GM20000 (cell line): ENCODE measurements at places on chromosomes 4 and X.

DNA sequence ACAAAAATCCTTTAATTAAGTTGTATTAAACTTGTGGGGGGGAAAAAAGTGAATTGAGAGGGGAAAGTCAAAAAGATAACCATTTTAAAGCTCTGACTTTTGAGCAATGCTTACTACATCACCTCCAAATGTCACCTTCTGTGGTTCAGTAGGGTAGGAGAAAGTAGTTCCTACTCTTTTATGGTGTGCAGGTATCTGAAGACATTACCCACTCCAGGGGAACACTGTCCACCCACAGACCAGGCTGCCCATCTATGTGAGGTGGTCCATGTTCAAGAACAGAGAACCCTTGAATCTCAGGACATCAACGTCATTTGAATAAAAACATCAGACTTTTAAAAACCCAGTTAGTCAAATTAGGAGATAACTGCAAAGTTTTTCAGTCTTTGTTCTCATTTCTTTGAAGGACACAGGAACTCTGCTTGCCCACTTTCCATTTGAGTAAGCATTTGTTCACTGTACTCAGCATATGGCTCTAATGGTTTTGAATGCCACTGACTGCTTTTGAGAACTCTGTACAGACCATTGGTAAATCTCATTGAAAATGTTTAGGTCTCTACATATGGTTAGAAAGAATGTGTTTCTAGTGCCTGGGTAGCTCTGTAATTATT is 18.4 kb downstream of the NMU start:
- DNase-seq, result peak; percentile 74

DNA sequence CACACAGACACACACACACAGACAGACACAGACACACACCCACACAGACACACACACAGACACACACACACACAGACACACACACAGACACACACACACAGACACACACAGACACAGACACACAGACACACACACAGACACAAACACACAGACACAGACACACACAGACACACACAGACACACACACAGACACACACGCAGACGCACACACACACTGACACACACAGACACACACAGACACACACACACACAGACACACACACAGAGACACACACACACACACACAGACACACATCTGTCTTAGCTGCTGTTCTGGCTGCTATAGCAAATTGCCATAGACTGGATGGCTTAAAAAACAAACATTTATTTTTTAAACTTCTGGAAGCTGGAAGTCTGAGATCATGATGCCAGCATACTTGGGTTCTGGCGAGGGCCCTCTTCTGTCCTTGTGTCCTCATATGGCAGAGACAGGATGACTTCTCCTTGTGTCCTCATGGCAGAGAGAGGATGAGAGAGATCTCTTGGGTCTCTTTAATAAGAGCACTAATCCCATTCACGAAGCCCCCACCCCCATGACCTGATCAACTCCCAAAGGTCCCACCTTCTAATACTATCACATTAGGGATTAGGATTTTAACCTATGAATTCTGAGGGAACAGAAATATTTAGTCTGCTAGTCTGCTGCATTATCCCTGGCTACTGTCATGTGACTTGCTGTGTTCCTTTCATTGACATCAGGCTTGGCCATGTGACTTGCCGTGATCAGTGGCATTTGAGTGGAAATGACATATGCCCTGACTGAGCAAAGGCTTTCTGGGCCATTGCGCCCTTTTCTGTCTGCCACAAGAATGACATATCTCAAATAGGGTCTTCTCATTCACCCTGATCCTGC is 32.7 kb upstream of the RASGEF1B start:
- no peak for DNase-seq

- no peak for DNase-seq
These were observed 492.1 kb downstream of the INPP4B start for GRCh38 chr4:142354041-142354440.

DNA sequence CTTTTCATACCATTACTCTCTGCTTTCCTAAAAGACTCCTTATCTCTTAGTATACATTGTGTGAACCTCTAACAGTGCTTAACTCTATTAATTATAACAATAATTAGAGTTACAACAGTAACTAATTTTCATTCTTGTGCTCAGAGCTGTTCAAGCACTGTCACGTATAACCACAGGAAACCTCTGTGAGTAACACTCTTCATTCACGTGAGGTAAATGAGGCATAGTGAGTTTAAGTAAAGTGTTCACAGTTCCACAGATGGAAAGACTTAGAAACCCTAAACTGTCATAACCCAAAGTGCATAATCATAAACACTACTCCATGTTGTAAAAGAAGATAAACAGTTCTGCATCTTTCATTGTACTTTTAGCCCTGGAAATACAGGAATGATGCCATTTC is 222.4 kb downstream of the CCSER1 start:
- no peak for DNase-seq

DNA sequence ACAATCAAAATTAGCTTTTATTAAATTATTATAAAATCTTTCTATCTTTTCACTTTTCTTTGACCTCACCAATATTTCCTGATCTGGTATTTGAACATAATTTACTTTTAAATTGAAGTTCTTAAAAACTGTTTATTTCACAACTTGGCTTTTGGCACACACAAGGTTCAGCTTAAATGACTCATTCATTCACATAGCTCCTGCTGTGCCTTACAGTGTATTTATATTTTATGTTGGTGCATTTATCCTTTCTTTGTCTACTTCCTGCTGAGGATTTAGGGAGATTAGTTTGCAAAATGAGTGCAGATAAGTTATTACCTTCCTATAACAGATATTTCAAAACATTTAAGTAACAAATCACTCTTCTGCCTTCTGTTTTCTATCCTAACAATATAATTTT is 430.6 kb downstream of the DTHD1 start:
- DNase-seq, result no peak

DNA sequence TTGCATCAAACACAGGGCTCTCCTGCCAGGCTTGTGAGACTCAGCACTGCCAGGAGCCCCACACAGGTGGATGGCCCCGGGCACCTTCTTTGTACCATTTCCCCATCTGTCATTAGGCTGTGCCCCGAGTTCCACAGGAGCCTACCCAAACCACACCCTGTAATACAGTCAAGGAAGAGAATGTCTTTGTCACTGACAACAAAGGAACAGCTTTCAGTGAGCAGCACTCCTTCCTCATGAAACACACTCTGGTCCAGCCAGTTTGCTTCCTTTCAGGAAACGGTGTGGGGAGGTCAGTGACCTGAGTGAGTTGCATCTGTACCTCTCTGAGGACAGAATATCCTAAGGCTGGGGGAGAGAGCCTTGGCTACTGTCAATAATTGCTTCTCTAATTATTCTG is 53.7 kb downstream of the LNX1 start:
- DNase-seq, result no peak

DNA sequence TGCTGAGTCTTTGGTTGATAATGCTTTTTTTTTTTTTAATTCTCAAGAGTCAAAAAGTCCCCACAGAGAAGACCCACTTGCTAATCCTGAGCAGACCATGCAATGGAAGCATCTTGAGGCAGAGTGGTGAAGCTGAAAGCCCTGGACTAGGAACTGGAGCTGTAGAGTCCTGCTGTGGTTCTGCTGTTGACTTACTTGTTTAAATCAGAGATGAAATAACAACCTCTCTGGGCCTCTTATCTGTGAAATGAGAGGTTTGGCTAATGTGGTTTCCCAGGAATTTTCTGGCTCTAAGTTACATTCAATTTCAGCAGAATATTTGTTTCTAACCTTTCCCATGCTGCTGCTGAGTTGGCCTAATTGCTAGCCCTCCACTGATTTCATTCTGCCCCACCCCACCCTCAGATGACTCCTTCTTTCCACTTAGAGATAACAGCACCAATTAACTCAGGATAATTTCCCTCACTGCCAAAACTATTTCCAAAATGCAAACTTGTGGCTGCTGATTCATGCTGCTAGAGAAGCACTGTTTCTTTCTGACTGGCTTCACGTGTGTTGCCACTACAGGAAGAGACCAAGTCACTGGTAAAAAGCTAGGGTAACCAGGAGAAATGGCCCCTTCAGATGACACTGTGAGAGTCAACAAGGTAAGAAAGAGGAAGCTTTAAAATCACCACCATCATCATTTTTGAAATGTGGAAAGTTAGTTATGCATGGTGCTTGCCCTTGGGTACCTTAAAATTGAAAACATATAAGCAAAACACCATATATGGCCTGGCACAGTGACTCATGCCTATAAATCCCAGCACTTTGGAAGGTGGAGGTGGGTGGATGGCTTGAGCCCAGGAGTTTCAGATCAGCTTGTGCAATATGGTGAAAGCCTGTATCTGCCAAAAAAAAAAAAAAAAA is 326.4 kb downstream of the DCHS2 start:
- DNase-seq, result no peak

- no peak for DNase-seq
These were observed 23.9 kb upstream of the MXD4 start for GRCh38 chr4:2285613-2286381.

DNA sequence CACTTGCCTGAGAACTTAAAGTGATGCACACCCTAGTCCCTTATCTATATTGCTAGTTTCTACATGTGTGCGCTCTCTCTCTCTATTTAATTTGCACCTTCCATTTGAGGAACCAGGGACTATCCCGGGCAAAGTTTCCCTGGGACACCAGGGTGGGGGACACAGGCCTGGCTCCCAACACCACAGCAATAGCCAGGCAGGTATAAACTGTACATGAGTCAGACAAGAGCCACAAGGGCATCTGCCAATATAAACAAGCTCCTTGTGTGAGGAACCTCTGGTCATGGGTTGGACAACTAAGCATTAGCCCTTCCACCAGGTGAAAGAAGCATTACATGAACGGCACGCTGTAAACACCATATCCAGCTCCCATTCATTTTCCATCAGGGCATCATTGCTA is 455.5 kb downstream of the STIM2 start:
- DNase-seq, result no peak

GRCh38 chr4:87530868-87531267 is 1.7 kb upstream of the SPARCL1 start:
- DNase-seq, result no peak

- no peak for DNase-seq
These were observed 1323.4 kb downstream of the C4orf33 start for GRCh38 chr4:130419211-130419975.

GRCh38 chrX:71053217-71053621 is 14.9 kb downstream of the SNX12 start:
- DNase-seq, result peak; percentile 66

GRCh38 chr4:123444290-123444731 is 47.7 kb downstream of the SPRY1 start:
- DNase-seq, result peak; percentile 42

DNA sequence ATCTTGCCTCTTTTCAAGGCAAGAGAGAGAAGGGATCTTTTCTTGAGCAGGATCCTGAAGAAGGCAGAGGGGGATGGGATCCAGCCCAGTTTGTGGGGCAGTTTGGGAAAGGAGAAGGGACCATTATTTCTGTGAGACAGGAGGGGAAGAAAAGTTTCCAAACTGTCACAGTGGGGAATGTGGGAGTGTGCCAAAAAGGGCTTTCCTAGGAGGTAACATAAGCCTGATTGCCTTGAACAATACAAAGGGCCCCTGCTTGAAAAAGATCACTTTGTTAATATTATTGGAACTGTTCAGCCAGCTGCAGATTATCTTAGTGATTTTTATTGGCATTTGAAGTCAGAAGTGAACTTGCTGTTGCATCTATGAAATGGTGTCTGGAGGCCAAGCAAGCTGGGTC is 55.2 kb downstream of the MTM1 start:
- no peak for DNase-seq

- DNase-seq, result no peak
These were observed 532.7 kb downstream of the GRXCR1 start for GRCh38 chr4:43425206-43425605.

- DNase-seq, result no peak
These were observed 73.5 kb downstream of the PPP1R2C start for GRCh38 chrX:42704454-42704853.

DNA sequence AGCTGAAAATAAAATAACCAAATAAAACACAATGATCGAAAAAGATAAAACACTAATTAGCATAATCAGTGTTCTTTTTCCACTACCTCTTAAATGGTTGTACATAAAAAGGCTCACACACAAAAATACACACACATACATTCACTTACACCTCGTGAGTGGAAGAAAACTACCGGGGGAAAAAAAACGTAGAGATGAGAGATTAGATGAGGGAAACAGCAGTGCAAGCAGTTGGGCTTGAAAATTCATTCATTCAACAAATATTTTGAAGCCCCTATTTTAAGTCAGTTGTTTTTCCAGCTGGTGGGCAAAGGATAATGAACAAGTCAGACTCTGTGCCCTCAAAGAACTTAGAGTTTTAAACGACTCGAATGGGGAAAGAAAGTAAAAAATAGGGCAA is 1.0 kb downstream of the TBCK start:
- no peak for DNase-seq

- DNase-seq, result no peak
These were observed 16.8 kb downstream of the ARHGAP6 start for GRCh38 chrX:11648705-11649519.

- no peak for DNase-seq
These were observed 29.3 kb upstream of the RXFP1 start for GRCh38 chr4:158492391-158492790.

DNA sequence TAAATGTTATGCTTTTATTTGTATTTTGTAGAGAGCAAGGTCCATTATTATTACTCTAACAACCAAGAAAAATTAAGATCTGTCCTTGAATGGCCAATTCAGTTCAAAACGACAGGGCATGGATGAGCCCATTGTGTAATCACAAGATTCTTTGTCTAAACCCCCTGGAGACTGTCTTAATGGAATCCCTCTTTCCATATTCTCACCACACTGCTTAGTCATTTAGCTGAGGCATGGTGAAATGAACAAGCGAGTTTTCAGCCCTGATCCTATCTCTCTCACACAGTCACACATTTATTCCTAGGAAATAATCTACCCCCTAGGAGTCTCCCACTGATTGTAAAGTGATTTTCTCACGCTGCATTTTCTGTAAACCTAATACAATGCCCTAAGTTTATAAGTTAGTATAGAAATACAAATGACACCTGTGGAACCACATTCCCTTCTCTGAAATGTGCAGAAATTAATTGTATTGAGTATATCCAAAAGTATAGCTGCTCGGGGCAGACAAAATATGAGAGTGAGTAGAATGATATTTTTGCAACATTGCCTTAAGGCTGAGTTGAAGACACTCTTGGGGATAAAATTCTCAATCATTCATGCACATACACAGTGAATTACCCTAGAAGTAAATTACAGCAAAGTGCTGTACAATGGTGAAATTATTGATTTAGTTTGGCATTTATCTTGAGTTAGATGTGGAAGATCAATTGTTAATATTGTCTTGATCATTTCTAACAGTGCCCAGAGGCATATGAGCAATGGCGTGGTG is 119.7 kb upstream of the PCDH7 start:
- DNase-seq, result no peak
